RWPE1 (cell line): ENCODE measurements at places on chromosomes 13 and 19.

DNA sequence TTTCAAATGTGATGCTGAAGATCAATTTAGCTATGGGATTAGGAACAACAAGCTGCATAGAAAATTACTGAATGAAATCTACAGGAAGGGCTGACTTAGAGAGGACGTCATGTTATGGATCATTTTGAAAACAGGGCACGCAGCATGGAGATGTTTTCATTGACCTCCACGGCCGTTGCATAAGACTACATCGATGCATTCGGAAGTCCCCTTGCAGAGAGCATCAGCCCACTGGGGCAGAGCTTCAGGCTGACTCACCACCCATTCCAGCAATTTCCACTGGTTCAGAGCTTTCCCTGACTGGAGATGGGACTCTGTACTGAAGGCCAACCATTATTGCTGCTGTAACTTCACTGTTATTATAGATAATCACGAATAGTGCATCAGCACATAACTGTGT, 305.3 kb downstream of the IRS2 start:
- DNase-seq, result no peak

DNA sequence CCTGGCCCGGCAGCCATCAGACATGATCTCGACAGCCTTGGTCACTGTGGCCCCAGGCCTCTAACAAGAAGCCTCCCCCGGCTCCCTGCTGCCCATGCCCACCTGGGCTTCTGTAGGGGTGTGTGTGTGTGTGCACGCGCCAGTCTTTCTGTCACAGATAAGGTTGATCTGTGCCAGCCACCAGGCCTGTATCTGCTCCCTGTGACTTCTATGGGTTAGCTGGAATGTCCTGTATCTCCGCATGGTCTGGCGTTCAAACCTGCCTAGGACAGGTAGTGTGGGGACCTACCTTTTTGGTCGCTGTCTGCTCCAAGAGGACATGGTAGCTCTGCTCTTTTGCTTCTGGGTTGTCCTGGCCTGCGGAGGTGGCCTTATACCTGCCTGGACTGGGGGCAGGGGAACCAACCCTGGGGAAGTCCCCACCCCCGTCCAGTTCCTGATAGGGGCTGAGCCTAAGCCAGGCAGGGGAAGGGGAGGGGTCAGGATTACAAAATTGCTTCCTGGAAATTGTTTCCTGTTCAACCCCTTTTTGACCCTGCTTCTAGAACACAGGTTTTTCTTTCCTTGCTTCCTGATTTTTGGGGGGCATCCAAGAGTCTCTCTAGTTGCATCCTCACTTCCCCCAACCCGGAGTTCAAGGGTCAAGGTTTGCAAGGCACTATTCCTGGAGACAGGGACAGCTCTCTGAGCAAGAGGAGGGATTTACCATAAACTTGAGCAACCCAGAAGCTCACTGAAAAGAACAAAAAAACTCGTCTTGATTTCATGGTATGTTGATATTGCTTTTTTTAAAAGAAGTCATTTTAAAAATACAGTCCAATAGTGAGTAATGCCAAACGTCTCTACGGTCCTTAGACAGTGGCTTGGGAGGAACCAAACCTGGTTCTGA, at the start of gene LRG1:
Gene LRG1, minus strand, starts transcription at position 344 of the 889 bp plus-strand sequence. Its CDS starts 23 bp downstream, at position 321.
- DNase-seq, result no peak

DNA sequence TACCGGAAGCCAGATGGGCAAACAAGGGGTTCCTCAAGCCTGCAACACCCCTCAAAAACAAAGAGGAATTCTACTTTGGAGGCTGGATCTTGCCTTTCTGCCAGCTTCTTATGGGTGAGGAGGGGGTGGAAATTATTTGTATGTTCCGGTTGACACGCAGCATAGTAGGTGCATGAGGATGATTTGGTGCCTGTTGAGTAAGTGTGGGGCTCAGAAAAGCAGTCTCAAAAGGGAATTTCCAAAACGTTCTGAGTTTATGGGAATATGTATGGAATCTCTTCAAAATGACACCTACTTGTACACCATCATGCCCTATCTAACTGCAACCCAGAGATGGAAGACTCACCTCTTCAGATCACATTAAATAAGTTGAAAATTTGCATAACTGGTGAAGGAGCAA, 3.0 kb upstream of the TECR start:
- DNase-seq, result no peak

DNA sequence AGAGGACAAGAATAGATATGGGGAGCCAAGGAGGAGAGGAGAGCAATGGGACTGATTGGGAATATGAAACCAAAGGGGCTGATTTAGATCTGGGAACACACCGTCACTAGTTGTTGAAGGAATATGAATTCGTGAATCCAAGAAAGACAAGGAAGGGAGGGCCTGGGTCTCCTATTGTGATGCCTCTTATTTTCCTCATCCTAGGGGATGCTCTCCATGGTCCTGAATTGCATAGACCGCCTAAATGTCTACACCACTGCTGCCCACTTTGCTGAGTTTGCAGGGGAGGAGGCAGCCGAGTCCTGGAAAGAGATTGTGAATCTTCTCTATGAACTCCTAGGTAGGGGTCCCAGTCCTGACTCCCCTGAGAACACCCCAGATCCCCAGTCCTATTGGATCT, 21.5 kb downstream of the RYR1 start:
- no peak for DNase-seq

GRCh38 chr19:28530406-28531035, 682.4 kb downstream of the UQCRFS1 start:
- no peak for DNase-seq

DNA sequence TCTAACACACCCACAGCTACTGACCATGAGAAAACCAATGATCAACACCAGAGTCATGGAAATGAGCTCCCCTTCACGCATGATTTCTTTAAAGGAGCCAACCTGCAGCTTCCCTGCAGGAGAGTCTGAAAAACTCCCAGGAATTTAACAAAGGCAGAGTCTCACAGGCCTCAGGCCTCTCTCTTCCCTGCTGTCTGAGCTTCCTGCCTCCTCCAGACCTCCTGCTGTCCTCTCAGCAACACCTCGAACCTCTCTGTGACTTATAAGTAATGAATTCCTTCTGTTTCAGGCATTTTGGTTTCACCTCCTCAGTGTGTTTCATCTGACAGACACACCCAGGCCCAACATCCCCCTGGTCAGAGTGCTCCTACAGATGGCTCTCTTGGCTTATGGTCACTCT, 1044.4 kb downstream of the UQCRFS1 start:
- DNase-seq, result no peak

- DNase-seq, result no peak
Observed at GRCh38 chr13:73684286-73684685, 449.9 kb downstream of the KLF12 start.

- no peak for DNase-seq
Observed at GRCh38 chr19:35119578-35120155, 4.0 kb downstream of the FXYD3 start.

- peak; percentile 57 for DNase-seq
Observed at GRCh38 chr19:54523403-54523802, 20.8 kb downstream of the LAIR2 start.

DNA sequence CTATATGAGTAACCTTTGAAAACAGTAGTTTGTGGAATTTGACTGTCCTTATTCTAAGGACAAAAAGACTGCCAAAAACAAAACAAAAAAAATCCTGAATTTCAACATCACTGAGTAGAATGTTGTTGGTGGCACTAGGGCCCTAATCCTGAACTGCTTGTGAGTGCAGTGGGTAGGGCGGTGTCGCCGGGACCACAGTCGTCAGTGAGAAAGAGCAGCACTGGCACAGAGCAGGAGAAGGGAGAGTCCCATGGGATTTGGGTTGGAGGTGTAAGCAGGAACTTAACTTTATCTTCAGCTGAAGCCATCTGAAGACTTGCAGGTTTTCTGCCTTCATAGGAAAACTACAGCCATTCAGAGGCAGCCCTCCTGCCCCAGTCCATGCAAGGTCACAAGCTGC, 5.6 kb downstream of the PCID2 start:
- no peak for DNase-seq

GRCh38 chr19:41870401-41870873, 6.6 kb upstream of the CD79A start:
- no peak for DNase-seq

DNA sequence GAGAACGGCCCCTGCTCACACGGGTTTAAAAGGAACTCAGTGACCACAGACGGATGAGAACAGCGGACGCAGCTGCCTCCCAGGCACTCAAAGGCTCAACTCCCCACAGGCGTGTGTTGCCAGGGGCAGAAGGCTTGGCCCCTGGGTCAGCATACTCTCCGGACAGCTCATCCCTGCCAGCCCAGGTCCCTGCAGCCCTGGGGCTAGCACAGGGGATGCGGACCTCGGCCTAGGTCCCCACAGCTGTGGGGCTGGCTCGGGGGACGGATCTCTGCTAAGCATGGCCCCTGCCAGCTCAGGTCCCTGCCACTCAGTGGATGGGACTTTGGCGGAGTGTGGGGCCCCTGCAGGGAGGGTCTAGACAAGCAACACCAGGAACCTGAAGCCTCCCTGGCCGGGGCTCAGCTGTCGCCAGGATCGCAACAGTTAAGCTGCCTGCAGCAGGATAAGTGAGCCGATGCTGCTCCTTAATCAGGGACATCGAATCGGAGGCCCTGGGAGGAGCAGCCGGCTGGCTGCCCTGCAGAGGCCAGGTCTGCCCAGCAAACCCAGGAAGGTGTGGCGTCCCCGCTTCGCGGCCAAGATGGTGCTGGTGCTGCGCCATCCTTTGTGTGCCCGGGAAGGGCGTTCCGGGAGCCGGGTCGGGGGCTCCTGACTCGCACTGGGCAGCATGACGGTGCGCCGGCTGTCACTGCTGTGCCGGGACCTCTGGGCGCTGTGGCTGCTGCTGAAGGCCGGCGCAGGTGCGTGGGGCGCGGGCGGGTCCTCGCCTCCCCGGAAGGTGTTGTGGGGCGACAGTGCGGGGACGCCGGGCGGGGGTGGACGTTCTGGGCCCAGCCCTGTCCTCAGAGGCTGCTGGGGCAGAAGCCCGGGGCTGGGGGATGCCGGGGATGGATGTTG, 32.5 kb downstream of the MCF2L start:
- no peak for DNase-seq

DNA sequence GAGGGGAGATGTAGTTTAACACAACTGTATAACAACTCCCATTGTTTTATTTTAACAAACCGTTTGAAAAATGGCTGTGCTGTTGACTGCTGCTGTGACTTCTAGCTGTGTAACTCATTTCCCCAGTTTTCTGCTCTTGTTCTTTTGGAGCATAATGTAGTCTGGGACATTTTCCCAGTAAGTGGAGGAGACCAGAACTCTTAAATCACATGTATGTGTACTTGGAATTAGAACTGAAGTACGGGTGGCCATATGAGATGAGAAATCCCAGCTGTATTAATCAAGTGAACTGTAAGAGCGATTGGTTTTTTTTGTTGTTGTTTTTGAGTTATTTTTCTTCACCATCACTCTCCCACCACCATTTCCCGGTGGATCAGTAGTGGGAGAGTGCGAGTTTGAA, 49.4 kb upstream of the RNF113B start:
- DNase-seq, result no peak

DNA sequence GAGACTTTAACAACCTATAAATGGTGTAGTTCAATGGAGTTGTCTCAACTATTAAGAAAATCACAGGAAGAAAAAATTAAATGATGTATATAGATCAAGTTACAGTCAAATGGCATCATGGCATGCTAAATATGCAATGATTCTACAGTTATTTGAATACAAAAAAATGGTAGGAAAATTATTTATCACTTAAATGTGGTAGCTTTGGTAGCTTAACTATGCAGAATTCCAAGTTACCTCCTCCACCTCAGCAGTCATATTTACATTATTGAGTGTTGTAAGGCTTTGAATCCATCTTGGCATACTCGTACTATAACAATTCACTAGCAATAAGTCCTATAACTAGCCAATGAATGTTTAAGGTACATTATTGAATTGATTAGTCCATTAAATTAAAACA, 36.8 kb downstream of the CAB39L start:
- no peak for DNase-seq

DNA sequence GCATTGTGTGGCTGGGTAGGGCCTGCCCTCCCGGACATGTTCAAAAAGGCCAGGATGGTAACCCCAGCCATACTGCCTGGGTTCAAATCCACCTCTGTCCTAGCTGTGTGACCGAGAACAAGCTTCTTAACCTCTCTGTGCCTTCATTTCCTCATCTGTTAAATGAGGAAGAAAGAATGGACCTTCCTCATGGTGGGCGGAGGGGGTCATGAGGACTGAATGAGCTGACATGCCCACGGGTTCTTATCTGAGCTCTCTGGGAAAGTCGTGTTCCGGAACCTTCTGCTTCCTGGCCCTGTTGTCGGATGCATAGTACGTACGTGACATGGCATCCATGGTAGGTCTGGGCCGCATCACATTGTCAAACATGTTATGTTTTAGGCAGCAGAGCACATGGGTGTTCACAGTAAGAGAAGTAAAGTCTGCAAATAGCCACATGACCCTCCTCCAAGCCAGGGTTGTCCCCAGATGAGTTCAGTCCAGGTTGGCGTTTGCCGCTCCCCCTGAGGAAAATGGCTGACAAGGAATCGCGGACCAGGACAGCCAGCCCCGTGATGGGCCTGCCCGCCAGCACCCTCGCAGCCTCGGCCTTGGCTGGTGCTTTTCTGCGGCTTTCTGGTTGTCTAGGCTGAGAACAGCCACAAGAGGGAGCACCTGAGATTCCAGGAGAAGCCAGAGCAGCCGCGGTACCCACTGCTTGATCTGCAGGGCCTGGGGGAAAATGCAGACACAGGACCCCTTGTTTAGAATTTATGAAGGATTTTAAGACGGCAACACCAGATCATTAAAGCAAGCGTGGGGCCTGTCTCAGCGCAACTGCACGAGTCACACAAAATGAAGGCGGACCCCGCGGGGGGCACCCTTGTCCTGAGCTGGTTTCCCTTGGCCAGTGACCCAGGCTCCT, 2.4 kb upstream of the NTN5 start:
- DNase-seq, result peak; percentile 85

GRCh38 chr13:111657013-111657412, 336.6 kb downstream of the TEX29 start:
- no peak for DNase-seq

GRCh38 chr13:84136582-84136981, 254.3 kb upstream of the SLITRK1 start:
- DNase-seq, result no peak

DNA sequence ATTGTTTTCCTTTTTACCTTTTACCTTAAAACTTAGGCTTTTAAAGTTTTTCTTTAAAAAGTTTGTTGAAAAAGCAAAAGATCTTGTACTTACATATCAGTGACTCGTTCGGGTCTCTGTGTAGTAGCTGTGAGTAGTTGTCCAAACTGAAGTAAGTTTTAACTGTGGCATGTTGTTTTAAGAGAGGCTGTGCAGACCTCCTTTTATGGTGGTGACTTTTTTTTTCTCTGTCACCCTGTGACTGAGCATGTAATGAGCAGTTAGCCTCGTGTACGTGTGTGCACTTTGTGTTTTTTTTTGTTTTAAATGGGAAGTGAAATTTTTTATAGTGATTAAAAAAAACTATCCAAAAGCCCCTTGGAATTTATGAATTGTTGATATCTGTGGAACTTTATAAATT, at the start of gene GPR183:
Gene GPR183, minus strand, starts transcription at position 153 of the 400 bp plus-strand sequence. CDS start 11,254 bp downstream, outside the sequence.
- DNase-seq, result no peak
